Hepatocyte (in vitro differentiated cells): ENCODE measurements at places on chromosomes 16 and 17.

DNA sequence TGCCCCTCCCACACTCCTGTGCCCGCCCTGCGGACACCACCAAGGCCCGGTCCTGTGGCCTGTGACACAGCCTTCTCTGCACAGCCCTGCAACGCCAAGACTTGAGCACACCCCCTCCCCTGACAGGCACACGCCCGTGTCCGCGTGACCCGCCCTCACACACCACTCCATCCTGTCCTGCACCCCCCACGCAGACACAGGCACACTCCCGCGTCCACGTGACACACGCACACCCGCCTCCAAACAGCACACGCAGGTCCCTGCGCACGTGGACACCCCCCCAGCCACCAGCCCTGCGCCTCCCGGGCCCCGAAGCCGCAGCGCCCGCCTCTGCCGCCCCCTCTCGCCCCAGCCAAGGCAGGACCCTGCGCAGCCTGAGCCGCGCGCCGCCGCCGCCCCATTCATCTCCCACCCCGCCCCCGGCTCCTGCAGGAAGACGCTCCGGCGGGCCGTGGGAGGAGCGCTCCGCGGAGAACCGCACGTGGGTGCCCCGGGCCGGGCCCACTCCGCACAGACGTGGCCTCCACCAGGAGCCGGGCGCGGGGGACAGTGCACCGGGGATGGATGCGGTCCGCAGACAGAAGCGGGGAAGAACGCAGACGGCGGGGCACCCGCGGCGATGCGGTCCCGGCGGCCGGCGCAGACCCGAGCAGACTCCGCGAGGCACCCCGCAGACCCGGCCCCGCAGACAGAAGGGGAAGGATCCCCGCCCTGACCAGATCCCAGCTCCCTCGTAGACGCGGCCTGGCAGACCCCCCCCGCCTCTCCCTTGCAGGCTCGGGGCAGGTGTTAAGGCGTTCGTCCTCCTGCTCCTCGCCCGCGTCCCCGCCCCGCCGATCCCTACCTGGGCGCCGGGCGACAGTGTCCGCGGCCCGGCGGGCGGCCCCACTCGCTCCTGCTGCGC lies 506 bp downstream of the CAMKK1 start:
- peak; percentile 81 for DNase-seq

DNA sequence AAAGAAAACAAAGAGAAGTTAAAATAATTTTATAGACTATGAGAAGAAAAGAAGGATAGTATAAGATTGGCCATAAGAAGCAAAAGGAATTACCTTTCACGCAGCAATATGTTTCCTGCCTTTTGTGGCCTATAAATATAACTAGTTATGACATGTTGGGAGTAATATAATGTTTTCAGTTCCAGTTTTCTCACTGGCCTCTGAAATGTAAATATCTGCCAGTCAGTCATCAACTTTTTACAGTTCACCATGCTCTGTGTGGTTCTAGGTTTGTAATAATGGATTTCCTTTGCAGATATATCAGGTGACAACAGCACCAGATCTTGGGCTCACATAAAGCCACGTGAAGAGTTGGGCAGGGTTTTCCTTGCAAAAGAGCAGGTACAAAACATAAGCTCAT lies 94.3 kb downstream of the ABCA8 start:
- DNase-seq, result no peak

DNA sequence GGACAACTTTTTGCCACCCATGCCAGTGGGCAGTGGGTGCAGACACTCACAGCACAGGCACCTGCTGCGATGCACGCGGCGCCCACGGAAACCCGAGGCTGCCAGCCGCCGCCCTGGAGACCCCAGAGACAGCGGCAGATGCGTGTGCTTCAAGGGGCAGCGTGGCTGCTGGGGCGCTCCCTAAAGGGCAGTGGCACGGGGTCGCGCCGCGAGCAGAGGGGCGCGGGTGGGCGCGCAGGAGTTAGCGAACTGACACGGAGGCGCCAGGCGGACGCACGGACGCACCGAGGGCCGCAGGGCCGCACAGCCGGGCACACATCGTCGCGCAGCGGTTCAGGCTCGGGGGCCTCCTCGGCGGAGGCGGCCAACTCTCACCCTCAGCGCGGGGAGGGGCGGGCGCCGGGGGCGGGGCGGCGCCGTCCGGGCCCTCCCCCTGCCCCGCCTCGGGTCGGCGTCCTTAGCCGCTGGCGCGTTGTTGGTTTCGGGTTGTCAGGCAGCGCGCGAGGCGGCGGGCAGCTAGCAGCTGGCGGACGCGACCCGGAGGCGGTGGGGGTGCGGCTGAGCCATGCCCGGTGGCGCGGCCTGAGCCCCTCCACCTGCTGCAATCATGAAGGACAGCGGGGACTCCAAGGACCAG lies at the start of gene KIF19:
Gene KIF19, plus strand, starts transcription at position 484 of the 637 bp plus-strand sequence. Its CDS starts 124 bp downstream, at position 608.
- DNase-seq, result peak; percentile 70

GRCh38 chr16:17101646-17102045 lies 369.1 kb downstream of the XYLT1 start:
- DNase-seq, result no peak

DNA sequence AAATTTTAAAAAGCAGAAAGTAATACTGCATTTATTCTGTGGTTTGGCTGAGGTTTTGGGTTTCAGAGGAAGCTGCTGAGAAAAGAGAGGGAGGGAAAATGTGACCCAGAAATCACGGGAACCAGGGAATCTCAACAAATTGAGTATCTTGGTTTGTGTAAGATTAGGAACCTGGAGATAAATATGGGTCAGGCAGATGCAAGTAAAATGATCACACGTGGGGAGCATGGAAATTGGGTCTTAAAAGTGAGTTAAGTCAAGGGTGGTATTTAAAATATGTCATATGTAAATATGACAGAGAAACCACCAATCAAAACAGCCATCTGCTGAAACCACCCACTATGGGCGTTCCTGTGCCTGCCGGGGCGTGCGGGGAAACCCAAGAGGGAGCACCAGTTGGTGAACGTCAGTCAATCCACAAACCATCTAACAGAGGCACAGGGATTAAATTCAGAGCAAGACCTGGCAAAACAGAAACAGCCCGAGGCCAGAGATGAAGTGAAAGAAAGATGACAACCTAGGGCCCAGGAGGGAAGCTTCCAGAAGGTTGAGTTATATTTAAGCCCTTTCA lies 33.4 kb downstream of the CDH13 start:
- no peak for DNase-seq

- DNase-seq, result no peak
Observed at GRCh38 chr17:3739422-3740124, 15.9 kb downstream of the HASPIN start.

DNA sequence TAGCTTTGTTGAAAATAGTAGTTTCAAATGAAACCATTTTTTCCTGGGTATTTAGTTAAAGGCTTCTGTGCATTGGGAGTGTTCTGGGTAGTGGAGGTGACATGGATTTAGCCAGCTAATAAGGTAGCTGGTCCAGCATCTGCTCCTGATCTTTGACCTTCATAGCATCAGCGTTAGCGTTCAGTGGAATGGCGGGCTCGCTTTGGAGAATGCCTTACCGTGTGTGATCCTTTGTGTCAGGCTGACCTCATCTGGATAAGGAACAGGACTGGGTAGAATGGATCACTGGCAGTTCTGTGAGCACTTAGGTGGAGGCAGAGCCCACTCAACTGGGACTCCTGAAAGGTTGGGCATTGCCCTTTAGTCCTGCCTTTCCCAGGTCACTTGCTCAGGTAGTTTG lies 3.7 kb downstream of the SAP30BP start:
- no peak for DNase-seq

GRCh38 chr17:67990909-67991308 lies 5.4 kb downstream of the C17orf58 start:
- no peak for DNase-seq

DNA sequence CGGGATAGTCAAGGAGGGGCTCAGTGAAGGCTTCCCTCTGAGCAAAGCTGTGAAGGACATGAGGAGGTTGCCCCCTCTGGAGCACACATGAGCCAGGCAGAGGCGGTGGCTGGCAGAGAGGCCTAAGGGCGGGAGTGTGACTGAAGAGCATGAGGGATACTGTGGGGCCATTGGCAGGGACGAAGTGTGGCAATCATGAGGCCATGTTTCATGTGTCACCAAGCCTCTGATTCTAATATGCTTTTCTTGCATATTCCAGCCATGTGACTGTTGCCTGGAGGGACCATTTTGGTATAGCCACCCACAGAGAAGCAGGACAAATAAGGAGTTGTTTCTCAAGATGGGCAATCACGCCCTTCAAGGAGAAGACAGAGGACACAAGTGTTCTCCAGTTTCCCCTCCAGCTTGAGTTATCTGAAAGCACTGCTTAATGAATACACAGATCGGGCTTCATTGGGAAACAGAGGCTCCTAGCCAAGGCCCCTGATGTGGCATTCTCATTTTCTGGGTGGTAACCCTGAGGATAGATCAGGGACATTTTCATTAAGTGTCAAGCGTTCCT lies 68.0 kb downstream of the AKAP1 start:
- DNase-seq, result no peak

GRCh38 chr16:49834531-49835151 lies 21.3 kb downstream of the ZNF423 start:
- peak; percentile 87 for DNase-seq

GRCh38 chr17:45640141-45640850 lies 143.8 kb upstream of the CRHR1 start:
- DNase-seq, result peak; percentile 89

GRCh38 chr16:57360321-57360935 lies 1.8 kb downstream of the CCL22 start:
- DNase-seq, result no peak

- no peak for DNase-seq
Observed at GRCh38 chr17:63358111-63358839, 87.8 kb downstream of the CYB561 start.

- DNase-seq, result peak; percentile 78
Observed at GRCh38 chr17:40168262-40168832, 8.9 kb upstream of the RAPGEFL1 start.

- no peak for DNase-seq
Observed at GRCh38 chr17:81171941-81172340, 5.9 kb upstream of the AATK start.

DNA sequence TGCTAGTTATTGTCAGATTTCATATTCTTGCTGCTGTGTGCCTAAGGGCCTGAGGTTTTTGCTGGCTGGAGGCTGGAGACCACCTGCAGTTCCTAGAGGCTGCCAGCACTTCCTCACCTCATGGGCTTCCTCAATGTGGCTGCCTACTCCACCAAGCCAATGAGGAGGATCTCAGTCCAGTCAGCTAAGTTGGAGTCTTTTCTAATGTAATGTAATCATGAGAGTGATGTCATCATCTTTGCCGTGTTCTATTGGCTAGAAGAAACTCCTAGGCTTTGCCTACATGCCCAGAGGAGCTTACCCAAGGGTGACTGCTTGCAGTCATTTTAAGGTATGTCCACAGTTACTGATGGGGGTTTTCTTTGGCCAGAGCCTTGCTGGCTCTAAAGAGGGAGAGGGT lies 53.0 kb downstream of the SOCS3 start:
- DNase-seq, result no peak

DNA sequence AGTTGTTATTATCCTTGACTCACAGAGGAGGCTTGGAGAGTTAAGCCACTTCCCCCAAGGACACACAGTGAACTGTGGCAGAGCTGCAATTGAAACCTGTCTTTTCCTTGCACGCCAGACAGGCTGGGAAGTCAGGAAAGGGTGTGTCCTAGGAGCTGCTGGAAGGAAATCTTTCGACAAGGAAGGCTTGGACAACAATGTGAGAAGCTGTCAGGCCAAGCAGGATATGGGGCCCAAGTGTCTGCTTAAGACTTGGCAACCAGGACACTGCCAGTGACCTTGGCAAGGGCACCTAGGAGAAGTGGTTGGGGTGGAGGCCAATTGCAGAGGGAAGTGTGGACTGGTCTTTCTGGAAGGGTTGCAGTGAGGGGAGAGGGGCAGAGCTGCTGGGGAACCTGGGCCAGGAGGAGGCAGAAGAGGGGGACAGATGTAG lies 2.1 kb upstream of the CAMKK1 start:
- peak; percentile 81 for DNase-seq

- no peak for DNase-seq
Observed at GRCh38 chr16:80356365-80356764, 184.4 kb upstream of the DYNLRB2 start.

GRCh38 chr17:3502466-3502865 lies 26.7 kb downstream of the ASPA start:
- no peak for DNase-seq

GRCh38 chr16:65122724-65123395 lies 997 bp upstream of the CDH11 start:
- peak; percentile 72 for DNase-seq

GRCh38 chr16:2712546-2712945 lies 7.5 kb downstream of the PRSS27 start:
- DNase-seq, result no peak

DNA sequence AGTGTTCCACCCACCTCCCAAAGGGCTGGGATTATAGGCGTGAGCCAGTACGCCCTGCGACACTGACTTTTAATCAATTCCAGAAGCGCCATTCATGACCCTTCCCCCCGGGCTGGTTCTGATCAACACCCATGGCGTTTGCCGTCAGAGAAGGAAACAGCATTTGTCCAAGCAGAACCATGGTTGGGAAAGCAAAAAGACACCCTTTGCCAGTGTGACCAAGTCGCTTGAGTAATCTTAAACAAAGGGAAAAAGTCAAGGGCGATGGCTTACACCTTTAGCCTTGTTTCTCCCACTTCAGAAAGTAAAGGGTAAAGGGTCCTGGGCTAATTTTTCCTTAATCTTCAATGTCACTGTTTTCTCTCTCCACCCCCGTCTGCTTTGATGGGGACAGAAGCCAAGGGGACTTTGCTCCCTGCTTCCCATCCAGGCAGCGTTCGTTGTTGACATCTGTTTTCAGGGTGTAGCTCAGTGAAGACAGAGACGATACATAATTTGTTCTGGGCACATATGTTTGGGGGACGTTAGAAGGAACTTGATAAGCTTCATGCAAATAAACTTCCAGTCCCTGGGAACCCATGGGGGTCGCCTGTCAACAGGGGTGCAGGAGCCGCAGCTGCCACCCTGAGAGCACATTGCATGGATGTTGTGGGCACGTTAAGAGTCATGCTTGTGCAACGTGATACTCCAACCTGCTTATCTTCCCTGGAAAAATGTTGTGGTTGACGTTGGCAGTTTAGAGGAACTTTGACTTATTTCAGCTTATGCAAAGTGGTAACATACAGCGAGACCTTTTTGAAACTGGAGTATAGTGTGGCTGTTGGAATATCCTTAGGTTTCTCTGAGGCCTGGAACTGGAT lies 50.6 kb upstream of the TANGO6 start:
- peak; percentile 66 for DNase-seq

DNA sequence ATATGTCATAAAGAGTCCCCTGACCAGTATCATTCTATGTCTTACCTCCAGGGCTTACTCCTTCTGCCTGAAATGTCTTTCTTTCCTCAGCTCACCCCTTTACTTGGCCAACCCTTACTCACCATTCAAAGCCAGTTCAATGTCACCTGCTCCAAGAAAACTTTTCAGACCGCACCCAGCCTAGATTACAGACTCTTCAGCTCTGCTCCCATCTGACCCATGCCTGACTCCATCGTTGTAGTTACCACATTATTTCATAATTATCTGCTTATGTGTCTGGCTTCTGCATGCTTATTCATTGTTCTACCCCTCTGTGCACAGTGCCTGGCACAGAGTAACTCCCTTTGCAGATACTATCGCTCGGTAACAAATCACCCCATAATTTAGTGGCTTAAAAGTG lies 62.5 kb upstream of the TOB1 start:
- DNase-seq, result no peak

GRCh38 chr16:898761-899682 lies 71.8 kb downstream of the LMF1 start:
- no peak for DNase-seq

GRCh38 chr17:17114592-17115225 lies 72.5 kb downstream of the MPRIP start:
- DNase-seq, result no peak
